ENCODE measurements at places on chromosomes 7 and 10.
A peak's percentile ranks its signal among the peaks of the same experiment; 100 is the strongest.

DNA sequence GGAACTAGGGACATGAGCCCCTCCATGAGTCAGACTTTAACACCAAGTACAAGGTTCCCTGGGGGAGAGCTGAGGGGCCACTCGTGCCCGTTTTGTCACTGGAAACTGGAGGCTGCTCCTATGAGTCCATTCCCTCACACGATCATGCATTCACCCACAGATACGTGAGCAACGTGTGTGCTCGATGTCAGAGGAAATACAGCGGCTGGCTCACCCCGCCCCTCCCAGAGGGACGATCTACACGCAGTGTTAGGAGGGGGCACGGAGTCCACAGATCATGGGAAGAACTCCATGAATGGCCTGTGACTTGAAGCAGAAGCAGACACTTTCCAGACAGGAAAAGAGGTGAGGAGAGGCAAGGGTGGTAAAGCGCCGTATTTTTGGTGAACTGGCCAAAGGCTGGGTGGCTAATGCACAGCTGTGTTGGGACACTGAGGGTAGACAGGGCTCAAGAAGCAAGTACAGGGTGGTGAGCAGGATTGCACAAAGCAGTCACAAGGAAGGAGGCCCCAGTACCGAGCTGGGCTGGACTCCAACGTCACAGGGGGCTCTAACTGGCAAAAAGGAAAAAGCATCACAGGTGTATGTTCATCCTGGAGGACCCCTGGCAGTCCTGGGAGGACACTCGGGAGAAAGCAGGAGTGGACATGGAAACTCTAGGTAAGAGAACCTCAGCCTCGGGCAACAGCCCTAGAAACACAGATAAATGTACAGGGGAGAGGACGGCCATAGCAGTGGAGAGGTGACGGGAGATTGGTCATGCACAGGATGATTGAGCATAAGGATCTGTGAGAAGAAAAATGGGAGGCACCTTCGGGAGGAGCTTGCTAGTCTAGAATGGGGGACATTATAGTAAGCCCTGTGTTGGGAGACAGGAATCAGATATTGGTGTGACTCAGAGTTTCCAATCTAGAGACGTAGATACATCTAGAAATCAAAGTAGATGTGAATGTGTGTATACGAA, 41.2 kb downstream of the TNS3 start:
- DNase-seq: no peak

- no peak for DNase-seq
Observed at GRCh38 chr7:28986028-28986764, 28.1 kb upstream of the TRIL start.

DNA sequence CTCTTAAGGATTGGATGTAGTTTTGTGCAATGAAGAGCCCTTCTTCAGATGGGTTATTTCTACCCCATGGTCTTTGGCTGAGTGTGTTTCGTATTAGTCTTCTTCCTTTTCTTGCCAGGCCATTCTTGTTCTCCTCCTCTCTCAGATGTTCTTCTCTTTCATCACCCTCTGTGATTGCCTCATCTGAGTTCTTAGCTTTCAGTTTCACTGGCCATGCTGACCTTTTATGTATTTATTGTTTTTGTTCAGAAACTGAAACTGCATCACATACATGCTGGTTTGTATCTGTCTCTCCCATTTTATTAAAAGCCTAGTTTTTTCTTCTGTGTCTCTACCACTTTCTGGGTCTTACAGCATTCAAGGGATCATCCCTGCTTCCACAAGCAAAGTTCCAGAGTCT, 21.7 kb upstream of the PCGF5 start:
- peak; percentile 5 for DNase-seq

- no peak for DNase-seq
Observed at GRCh38 chr10:90614631-90615030, 243.2 kb downstream of the HTR7 start.

DNA sequence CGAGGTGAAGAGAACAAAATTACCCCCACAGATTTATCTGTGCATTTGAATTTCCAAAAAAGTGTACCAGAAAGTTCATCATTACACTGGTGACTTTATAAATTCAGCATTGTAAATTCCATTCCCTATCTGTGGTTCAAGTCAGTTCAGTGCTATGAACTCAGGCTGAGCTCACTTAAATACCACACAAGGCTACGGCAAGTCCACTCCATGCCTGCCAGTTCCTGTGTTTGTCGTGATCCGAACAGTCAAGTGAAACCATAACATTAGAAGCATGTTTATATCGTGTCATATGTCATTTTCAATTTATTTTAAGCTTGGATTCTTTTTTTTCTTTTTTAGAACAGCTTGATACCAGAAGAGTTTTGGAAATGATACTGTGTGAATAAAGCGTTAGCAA, 14.8 kb downstream of the MBL2 start:
- no peak for DNase-seq

- no peak for DNase-seq
Observed at GRCh38 chr7:128741491-128741890, 2.3 kb downstream of the CALU start.

GRCh38 chr10:111360260-111360925, 283.6 kb downstream of the ADRA2A start:
- DNase-seq: no peak

DNA sequence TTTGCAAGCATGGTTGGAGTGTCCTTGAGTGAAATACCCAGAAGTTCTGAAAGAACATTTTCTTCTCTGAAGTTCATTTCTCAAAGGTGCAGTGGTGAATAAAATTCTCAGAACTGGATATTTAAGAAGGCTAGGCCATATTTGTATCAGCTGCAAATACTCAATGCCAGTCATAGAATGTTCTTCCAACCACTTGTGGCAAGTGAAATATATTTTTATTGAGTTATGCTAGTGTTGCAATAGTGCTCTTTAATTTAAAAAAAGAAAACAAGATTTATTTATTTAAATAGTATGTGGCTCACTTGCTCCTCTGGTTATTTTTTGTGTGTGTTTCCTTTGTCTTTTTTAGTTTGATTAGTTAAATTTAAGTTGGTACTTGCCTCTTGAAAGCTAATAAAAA, 64.5 kb downstream of the PALS2 start:
- DNase-seq: no peak

DNA sequence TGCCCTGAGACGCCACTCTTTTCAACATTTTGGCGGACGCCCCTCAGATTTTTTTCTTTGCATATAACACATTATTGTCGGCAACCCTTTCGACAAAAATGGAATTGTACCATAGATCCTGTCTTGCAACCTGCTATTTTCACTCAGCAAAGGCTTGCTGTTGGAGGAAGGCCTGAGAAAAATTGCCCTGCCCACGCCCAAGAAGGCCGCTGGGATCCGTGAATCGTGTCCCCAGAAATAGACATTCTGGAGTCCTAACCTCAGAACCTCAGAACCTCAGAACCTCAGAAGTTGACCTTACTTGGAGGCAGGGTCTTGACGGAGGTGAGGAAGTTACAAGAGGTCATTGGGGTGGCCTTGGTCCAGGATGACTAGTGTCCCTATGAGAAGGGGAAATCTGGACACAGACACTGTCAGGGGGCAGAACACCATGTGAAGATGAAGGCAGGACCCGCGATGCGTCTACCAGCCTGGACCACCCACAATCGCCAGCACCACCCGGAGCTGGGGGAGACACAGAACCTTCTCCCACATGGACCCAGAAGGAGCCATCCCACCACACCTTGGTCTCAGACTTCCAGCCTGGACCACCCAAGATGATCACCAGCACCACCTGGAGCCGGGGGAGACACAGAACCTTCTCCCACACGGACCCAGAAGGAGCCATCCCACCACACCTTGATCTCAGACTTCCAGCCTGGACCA, 19.1 kb upstream of the DNAAF5 start:
- DNase-seq: no peak

GRCh38 chr7:24715661-24716479, 41.4 kb downstream of the GSDME start:
- DNase-seq: no peak

- no peak for DNase-seq
Observed at GRCh38 chr7:38512704-38513103, 118.5 kb downstream of the AMPH start.

DNA sequence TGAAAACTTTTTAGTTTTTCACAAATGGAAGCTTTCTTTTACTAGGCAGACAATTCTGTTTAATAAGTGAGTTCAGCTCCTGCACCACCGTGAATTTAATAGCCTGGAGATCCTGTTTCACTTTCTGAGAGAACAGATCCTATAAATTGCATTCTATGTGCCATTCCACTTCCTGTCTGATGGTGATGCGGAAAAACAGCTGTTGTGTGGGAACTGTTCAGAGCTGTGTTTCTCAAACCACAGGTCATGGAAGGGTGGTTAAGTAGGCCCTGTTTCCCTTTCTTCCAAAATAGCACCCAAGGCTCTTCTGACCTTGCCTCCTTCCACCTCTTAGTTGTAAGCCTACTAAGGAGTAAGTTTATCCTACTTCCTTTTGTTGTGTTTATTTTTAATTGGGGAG, 97.2 kb upstream of the DKK1 start:
- DNase-seq: no peak

- DNase-seq: no peak
Observed at GRCh38 chr10:124160176-124160575, 66.8 kb upstream of the CHST15 start.

- DNase-seq: no peak
Observed at GRCh38 chr7:94239661-94240234, 154.9 kb upstream of the COL1A2 start.

GRCh38 chr7:103075337-103075918, 488 bp downstream of the ARMC10 start:
- no peak for DNase-seq

- DNase-seq: no peak
Observed at GRCh38 chr7:157568106-157568769, 231.4 kb downstream of the DNAJB6 start.

GRCh38 chr7:35754741-35755140, 46.1 kb upstream of the SEPTIN7 start:
- no peak for DNase-seq

DNA sequence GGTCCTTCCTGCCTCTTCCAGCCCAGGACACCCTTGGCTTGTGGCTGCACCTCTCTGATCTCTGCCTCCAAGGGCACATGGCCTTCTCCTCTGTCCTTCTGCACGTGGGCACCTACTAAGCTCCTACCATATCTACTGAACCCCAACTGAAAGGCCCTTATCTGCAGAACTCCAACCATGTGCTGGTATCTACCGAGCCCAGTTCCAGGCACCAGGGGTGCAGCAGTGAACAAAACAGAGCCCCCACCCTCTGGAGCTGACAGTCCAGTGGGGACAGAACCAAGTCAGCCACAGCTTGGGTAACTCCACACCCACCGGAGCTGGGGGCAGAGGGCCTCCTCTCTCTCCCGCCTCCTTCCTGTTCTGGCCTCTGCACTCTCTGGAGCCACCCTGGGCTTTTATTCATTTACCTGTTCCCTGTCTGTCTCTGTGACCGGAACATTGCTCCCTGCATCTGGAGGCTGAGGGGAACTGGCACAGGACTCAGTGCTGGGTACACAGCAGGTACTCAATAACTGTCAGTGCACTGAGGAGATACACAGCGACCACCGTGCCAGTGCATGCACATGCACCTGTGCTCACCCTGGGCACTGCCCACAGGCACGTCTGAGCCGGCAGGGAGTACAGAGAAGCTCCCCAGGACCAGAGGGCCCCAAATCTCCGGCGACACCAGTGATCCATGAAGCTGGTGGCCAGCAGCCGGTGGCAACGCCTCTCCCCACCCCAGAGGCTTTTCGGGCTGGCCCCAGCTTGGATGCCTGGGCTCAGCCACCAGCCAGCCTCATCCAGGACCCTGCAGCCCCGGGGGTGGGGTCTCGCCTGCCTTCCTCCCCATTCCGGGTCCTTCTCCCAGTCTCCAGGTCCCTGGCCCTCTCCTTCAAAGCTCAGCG, 2.0 kb downstream of the MICALL2 start:
- DNase-seq: no peak

DNA sequence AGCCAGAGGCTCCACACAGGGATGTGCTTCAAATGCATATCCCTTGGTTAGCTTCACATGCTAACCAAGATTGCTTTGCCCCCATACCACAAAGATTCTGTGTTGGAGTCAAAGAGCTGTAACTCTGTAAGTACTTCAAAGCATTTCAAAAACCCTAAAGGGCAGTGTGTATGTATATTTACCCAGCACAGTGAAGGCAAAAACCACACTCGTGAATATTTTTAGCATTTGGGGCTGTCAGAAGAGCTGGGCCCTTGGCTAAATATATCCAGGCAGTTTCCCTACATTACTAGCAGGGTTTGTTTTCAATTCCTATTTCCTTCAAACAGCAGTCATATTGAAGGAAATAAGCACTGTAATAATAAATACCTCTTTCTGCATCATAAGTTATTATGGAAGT, 84.2 kb upstream of the STEAP1B start:
- DNase-seq: no peak

DNA sequence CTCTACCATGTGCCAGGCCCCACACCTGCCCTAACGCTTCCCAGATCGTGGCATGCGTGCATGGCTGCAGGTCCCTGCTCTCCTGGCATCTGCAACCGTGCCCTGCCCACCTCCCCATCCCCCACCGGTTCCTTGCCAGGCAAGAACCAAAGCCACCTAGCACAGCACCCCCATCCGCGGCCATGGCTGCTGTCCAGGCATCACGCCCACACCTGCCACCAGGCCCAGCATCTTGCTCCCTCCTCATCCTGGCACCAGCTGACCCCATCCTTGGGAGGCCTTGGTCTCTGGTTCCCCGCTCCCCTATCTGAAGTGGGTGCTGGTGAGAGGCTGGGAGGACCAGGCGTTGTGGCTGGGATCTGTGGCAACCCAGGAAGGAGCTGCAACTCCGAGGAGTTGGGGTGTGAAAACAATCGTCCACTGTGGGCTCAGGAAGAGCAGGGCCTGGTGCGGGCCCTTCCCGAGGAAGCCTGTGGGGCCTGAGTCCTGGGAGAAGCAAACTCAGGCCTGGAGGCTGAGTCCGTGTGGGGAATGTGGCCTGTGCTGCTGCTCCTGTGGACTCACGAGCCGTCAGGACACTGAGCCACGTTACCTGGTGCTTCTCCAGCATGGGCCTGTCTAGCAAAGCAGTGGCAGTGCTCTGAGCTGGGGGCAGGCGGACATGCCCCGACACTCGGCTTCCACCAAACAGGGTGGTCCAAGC, 417.1 kb downstream of the DNAJB6 start:
- no peak for DNase-seq

GRCh38 chr10:79221110-79222051, 125.9 kb upstream of the PPIF start:
- no peak for DNase-seq

DNA sequence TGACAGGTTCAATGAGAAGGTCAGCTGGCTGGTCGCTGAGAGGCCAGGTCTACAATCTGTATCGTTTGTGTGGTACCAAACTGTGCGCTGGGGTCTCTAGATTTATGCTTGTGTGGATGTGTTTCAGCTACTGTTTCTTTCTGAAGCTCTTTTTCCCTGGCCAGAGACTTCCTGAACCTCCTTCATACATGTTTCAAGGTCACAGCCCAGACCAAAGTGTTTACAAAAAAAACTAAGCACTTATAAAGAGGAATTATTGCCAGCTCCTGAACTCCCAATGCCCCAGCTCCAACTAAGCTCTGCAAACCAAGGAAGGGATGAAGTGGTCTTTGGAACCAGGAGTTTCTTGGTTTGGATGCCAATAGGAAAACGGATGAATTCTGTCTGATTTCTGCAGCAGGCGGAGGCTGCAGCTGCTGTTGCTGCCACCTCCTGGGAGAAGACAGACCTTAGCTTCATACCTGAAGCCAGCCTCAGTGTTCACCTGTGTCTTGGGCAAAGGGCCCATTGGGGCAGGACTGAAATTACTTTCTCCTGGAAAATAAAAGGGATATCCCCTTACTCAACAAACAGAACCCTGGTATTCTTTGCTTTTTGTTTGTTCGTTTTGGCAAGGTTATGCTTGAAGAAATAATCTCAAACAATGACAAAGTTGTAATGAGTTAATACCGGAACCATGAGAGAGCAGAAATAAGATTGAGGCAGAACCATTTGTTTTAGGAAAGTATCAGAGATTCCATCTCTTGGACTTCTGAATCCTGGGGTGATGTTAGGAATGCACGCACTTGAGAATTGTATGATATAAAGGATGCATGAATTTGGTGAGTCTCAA, 24.6 kb upstream of the MKLN1 start:
- DNase-seq: no peak
